ENCODE measurements at places on chromosomes 2 and 18.

DNA sequence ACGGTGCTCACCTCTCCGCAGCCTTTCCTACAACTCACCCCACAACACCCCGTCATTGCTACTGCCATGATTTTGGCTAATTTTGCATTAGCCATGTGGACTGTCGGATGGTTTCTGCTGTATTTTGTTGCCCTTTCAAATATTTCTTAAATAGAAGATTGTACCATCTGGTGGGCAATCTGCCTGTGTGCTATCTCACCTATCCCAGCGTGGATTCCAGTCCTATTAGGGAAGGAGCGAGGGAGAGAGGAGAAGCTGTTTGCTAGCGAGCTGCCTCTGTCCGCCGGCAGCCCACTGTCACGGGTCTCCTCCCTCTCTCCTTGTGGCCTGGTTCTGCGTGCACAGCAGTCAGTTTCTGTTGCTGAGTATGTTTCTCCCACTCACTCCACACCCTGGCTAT is 336.2 kb downstream of the TXNL1 start:
- DNase-seq, result no peak

- DNase-seq, result no peak
Observed at GRCh38 chr2:77831060-77831459, 308.9 kb upstream of the LRRTM4 start.

- no peak for DNase-seq
Observed at GRCh38 chr2:64312622-64313397, 141.2 kb upstream of the LGALSL start.

GRCh38 chr2:163182764-163183354 is 344.3 kb upstream of the KCNH7 start:
- DNase-seq, result no peak

GRCh38 chr2:144156736-144157640 is 362.9 kb downstream of the ZEB2 start:
- DNase-seq, result no peak

- DNase-seq, result no peak
Observed at GRCh38 chr18:59055345-59056032, 84.2 kb upstream of the SEC11C start.

DNA sequence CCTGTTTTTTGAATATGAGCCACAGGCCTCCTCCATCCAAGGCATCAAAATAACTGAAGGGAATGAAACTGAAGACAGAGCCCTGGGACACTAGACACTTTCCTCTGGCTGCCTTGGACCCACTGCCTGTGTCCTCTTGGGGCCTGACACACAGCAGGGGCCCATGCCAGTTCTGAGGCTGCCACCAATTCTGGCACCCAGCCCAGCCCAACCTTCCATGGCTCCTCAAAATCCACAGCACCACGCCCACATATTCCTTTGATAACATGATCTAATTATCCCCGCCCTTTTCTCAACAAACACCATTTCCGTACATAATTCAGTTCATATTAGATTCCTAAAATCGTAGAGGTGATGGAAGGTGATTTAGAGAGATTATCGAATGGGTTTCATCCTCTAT is 64.2 kb downstream of the EMX1 start:
- no peak for DNase-seq

DNA sequence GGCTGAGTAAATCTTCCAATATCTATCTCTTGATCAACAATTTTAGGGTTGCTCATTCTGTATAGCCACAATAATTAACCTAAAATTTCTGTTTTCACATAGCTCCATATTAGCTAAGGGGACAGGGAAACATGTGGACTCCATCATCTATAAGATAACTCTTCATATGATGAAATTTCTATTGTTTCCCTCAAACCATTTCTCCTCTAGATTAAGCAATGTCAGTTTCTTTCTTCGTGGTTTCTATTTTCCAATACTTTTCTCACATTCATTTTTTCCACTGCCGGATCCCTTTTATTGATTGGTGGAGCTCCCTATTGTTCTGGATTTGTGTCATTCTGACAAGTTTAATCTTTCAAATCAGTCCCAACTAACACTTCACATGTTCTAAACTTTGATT is 1221.3 kb upstream of the ZEB2 start:
- no peak for DNase-seq

GRCh38 chr2:119106301-119106897 is 52.2 kb downstream of the C1QL2 start:
- no peak for DNase-seq

DNA sequence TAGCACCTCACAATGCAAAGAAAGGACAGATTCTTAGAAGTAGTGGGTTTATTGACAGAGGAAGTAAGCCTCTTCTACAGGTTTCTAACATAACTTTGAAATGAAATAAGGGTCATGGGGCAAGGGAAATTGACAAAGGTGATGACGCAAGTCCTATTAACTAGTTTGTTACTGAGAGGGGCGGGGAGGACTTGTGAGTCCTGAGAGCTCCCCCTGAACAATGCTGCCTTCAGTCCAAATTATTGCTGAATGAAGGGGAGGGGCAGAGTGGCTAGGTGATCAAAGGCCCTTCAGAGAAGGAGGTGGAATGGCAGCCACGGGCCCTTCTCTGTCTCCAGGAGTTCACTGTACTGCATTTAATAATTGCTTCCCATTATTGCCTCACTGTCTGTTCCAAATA is 390.0 kb downstream of the MEIS1 start:
- no peak for DNase-seq

GRCh38 chr2:7196883-7197282 is 279.7 kb downstream of the RNF144A start:
- no peak for DNase-seq

DNA sequence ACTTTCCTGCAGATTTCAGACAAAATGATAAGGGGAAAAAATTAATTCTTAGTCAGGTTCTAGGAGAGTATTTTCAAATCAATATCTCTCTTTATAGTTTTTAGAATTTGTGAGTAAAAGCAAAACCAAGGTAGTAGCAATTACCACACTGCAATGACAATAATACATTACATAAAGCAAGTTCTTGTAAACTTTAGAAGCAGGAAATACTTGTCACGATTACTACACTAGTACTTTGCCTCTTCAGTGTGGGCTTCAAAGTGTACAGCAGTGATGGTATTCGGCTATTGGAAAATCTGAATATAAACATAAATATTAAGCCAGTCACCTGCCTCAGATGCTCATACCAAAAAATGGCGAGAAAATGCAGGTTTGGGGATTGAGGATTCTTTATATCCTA is 81.0 kb downstream of the ALPK2 start:
- DNase-seq, result no peak

DNA sequence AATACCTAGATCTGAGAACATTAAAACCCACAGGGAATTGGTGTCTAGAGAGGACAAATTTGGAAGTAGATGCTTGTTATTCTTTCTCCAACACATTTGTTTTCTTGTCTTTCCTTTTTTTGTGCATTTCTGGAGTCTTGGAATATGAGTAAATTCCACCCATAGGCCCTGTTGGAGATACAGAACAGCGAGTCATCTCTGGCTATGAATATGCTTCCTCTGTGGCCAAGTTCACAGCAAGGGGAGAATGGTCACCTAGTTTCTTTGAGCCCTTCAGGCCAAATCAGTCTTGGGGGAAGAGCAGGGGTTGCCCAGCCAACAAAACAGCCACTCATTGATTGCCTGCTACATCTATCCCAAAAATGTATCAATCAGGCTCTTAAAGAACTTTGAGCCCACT is 31.3 kb downstream of the SP140L start:
- no peak for DNase-seq

GRCh38 chr2:237223201-237223861 is 137.6 kb downstream of the COPS8 start:
- DNase-seq, result no peak

DNA sequence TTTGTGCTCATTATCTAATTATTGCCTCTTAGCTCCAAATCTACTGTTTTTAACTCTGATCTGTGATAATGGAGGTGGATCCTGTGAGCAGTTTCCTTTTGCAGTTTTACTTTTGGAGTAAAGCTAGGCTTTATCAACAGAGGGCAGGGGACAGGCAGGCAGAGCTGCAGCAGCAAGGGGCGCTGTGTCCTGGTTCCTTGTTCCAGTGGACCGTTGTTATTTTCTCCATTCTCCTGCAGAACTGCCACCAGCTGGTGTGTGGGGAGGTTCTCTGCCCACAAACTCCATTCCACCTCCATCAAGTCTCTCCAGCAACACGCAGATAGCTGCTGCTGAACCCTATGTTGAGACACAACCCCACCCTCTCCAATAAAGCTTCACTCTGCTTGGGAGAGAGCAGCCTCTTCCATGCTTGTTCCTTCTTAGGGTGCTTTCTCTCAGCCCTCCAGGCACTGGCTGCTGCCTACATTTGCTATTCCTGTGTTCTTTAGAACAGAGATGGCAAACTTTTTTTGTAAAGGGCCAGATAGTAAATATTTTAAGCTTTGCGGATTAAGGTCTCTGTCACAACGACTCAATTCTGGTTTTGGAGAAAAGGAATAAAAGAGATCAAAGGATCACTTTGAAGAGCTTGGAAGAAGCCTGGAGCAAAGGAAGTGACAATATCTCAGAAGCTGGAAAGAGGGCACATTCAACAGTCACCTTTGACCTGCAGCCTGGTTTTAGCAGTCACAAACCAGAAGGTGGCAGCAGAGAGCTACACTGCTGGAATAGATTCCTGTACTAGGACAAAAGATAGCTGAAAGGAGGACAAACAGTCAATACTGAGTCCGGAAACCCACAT is 208.8 kb downstream of the CCDC178 start:
- DNase-seq, result no peak

GRCh38 chr2:163565192-163565591 is 170.6 kb downstream of the FIGN start:
- no peak for DNase-seq

DNA sequence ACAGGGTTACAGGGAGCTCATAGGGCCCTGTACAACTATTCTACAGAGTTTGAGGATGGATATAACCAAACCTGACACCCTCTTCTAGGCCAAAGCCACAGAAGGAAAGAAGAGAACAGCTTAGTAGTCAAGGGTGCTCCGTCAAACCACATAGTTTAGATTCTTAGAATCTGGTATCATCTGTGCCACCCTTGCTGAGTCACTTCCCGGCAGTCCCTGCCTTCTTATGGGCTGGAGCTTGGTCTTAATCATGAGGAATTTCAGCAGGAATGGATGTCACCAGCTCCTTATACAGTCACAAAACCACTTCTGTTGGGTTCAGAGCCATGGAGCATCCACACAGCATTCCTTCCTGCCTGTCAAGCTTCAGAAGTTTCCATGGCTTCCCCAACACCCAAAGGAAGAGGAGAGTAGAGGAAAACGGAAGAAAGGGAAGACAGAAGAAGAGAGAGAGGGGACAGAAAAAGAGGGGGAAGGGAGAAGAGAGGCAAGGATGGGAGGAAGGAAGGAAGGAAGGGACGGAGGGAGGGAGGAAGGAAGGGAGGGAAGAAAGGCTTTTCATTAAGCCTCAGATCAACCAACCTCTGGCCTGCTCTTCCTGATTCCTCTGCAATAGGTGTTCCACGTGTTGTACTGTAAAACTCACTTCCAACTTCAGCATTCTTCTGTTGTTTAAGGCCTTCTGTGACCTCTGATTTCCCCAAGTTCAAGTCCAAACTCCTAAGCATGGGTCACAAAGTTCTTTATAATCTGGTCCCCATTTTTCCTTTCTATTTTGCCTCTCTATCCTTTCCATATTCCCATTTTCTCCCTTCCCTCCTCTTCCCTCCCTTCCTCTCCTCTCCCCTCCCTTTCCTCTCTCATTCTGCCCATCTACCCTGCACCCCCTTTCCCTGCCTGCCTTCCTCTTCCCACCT is 246.1 kb upstream of the TNP1 start:
- no peak for DNase-seq

DNA sequence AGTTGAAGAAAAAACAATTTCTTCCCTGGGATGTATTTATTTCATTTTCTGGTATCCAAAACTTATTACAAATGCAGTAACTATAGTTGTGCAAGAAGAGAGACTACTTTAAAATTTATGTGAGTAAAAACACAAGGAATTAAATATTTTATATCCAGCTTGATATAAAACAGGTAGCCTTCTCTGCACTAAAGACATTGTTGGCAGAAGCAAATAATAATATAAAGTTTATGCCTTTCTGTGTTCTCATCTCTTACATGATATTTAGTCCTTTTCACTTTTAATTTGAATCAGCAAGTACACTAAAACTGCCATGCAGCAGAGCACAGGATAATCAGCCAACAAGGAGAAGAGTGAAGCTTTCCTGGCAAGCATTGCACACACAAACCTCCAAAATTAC is 352.7 kb downstream of the ARL6IP6 start:
- no peak for DNase-seq

GRCh38 chr2:215847718-215848117 is 165.6 kb downstream of the MREG start:
- DNase-seq, result no peak

- no peak for DNase-seq
Observed at GRCh38 chr2:219772103-219772635, 144.7 kb downstream of the SLC4A3 start.

GRCh38 chr2:68031542-68032160 is 31.2 kb downstream of the C1D start:
- DNase-seq, result no peak

- DNase-seq, result no peak
Observed at GRCh38 chr2:63862806-63863205, 21.1 kb downstream of the UGP2 start.

GRCh38 chr2:111930409-111930808 is 32.0 kb downstream of the MERTK start:
- DNase-seq, result no peak

GRCh38 chr2:162166745-162167144 is 14.7 kb upstream of the GCG start:
- DNase-seq, result no peak

GRCh38 chr2:199841409-199841808 is 9.6 kb downstream of the FTCDNL1 start:
- no peak for DNase-seq

DNA sequence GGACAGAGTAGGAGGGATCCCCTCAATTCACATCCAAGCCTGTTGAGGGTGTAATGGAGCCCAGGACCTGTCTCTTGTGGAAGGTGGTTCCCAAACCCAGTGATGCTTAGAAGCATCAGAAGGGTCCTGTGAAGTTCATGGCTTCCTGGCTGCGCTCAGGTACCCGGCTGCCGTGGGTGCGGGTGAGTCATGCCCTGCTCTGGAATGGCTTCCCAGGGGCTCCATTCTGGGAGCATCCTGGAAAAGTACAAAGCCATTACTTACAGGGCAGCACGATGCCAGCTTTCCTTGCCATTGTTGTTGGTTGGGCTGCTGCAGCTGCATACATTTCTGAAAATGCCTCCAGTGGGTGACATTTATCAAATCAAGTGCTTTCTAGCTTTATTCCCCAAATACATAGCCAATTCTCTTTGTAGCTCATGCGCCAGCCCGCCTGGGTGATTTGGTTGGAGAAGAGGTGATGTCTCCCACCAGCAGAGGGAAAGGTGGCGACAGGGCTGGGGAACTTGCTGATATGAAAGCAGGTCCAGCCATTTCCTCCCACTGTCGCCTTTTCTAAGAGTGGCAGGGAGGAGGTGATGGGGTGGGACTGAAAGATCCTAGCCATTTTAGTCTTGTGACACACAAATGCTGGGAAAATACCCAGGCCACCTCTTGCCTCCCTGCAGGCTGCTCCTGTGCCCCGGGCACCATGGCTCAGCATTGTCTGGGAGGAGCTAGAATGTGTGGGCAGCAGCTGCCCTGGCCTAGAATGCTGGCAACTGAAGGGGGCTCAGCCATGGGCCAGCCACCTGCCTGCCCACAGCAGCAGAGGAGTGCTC is 65.9 kb upstream of the HPCAL1 start:
- DNase-seq, result no peak

- DNase-seq, result no peak
Observed at GRCh38 chr2:19176172-19176852, 182.1 kb downstream of the OSR1 start.
